GM23248 (cell line): ENCODE measurements at places on chromosomes 3 and 15. TPM values are rescaled to one million over a fixed set of nuclear protein-coding genes. Genes with fewer than 3 reads are reported as not detected.

- no peaks in the 10 kb centered on the region for H3K36me3 ChIP-seq
- peak; percentile 96 for DNase-seq
- H3K27me3 ChIP-seq: no peaks in the 10 kb centered on the region
- peaks cover 6% of the 10 kb centered on the region; the same call in 1 of the 2 replicates for H3K4me1 ChIP-seq
- H3K27ac ChIP-seq: peak overlapping the region; percentile 32; the same call in 1 of the 2 replicates
- H3K4me3 ChIP-seq: peak overlapping the region; percentile 89
These were observed 105.5 kb downstream of the IQSEC1 start for GRCh38 chr3:12967606-12968351.

DNA sequence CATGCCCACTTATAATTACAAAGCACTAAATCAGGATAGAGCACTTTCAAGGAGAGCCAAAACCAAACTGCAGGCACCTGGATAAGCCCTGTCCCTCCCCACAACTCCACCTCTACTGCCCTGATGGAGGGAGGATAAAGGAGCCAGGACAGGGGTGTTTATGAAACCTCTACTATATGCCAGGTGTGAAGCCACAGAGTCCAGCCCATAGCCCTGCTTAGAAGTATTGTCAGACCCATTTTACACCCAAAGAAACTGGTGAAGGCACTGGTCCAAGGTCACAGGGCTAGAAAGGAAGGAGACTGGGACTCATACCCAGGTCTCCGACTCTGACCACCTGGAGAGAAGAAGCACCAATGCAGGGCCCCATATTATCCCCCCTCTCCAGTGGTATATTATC, 48.7 kb downstream of the SH3BP5 start:
- H3K27ac ChIP-seq: no peak overlapping the region
- H3K27me3 ChIP-seq: no peaks in the 10 kb centered on the region
- no peak for DNase-seq
- no peaks in the 10 kb centered on the region for H3K36me3 ChIP-seq

DNA sequence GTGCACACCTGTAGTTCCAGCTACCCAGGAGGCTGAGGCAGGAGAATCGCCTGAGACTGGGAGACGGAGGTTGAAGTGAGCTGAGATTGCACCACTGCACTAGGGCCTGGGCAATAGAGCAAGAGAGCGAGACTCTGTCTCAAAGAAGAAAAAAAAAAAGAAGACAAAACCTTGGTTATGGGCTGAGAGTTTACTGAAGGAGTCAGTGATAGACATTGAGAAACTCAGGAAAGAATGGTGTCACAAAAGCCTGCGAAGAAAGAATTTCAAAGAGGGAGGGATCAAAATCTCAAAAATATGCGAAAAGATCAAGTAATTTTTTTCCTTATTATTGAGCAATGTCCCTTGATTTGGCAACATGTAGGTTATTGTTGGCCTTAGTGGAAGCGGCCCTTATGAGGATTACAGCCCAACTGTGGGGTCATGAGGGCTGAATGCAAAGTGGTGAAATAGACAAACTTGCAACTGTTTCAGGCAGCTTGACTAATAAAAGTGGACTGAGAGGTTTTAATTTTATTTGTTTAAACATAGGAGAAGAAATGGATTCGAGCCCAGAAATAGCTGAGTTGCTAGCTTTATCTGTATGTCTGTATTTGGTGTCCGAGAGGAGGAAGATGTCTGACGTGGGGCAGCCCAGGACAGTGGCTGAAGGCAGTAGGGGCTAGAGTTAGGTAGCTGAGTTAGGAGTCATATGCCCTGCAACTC, 18.8 kb upstream of the CELF6 start:
- H3K36me3 ChIP-seq: no peaks in the 10 kb centered on the region
- peak; percentile 87 for DNase-seq
- H3K27ac ChIP-seq: peak overlapping the region; percentile 94

DNA sequence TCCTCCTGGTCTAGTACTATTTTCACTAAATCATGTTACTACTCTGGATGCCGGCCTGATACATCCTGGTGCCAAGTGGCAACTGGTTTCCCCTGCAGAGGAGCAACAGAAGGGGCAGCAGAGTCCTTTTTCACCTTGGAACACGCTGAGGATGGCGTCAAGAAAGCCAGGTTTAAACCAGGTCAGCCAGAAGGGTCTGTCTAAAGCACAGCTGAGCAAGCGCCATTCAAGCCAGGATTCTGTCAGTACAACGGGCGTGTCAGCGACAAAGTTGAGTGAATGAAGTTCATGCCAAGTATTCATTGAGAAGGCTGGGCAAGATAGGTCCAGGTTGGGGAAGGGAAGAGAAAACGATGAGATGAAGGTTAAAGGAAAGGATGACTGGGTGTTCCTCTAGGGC, 88.2 kb downstream of the FBN1 start:
- H3K27ac ChIP-seq: peak overlapping the region; percentile 92
- H3K36me3 ChIP-seq: peaks cover 25% of the 10 kb centered on the region
- H3K4me3 ChIP-seq: no peak overlapping the region
- no peaks in the 10 kb centered on the region for H3K27me3 ChIP-seq
- no peak for DNase-seq
- peaks cover 95% of the 10 kb centered on the region for H3K4me1 ChIP-seq

- no peak for DNase-seq
- H3K4me3 ChIP-seq: no peak overlapping the region
- H3K4me1 ChIP-seq: no peaks in the 10 kb centered on the region
- 0 out of 2 replicates have a peak, but pooled peaks cover 7% of the 10 kb centered on the region for H3K27me3 ChIP-seq
- no peak overlapping the region for H3K27ac ChIP-seq
These were observed 655.9 kb upstream of the ADAMTS9 start for GRCh38 chr3:65343736-65344135.

- no peaks in the 10 kb centered on the region for H3K36me3 ChIP-seq
- H3K27ac ChIP-seq: no peak overlapping the region
- no peaks in the 10 kb centered on the region for H3K4me1 ChIP-seq
- H3K4me3 ChIP-seq: no peak overlapping the region
- no peak for DNase-seq
These were observed 118.6 kb downstream of the FOXB1 start for GRCh38 chr15:60122691-60123090.

DNA sequence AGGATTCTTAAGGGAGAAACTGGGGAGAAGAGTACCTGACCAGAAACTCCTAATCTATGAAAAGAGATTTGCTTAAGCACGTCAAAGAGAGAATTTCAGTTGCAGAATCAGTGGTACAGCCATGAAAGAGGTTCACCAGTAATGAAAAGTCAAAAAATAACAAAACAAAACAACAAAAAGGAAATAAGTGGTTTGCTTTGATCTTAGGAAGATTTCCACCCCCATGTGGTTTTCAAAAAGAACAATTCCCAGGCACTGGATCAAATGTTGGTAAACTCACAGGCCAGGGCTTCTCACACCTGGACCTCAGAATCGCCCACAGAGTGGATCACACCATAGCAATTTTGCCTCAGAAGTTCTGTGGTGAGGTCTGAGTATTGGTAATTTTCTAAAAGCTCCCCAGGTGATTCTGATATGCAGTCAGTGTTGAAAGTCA, 67.5 kb downstream of the TMEM39A start:
- H3K27me3 ChIP-seq: no peaks in the 10 kb centered on the region
- H3K36me3 ChIP-seq: peaks cover 30% of the 10 kb centered on the region
- no peak overlapping the region for H3K4me3 ChIP-seq
- DNase-seq: no peak

DNA sequence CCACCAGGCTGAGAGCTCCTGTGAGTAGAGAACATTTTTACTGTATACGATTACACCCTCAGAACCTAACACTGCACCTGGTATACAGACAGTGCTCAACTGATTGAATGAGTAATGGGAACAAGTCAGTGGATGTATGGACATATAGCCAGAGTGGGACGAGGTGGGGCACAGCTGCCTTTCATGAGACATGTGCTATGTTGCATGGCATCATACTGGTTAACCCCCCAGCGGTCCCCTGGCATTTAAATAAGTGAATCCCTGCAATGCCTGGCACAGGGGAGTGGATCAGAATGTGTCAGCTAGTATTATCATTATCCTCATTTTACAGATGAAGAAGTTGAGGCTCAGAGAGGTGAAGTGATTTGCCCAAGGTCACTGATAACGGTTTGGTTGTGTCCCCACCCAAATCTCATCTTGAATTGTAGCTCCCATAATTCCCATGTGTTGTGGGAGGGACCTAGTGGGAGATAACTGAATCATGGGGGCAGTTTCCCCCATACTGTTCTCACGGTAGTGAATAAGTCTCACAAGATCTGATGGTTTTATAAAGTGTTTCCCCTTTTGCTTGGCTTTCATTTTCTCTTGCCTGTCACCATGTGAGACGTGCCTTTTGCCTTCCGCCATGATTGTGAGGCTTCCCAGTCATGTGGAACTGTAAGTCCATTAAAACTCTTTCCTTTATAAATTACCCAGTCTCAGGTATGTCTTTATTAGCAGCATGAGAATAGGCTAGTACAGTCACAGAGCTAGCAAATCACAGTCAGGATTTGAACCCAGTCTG, 56.0 kb upstream of the ATP2B2 start:
- H3K27ac ChIP-seq: no peak overlapping the region
- no peak for DNase-seq
- H3K36me3 ChIP-seq: no peaks in the 10 kb centered on the region
- no peak overlapping the region for H3K4me3 ChIP-seq

- no peak for DNase-seq
- H3K36me3 ChIP-seq: no peaks in the 10 kb centered on the region
- no peak overlapping the region for H3K27ac ChIP-seq
- no peak overlapping the region for H3K4me3 ChIP-seq
- H3K27me3 ChIP-seq: no peaks in the 10 kb centered on the region
- H3K4me1 ChIP-seq: no peaks in the 10 kb centered on the region
These were observed 9.3 kb upstream of the DPPA2 start for GRCh38 chr3:109325657-109326056.

GRCh38 chr15:52778457-52778856, 11.7 kb downstream of the ONECUT1 start:
- H3K27ac ChIP-seq: no peak overlapping the region
- H3K4me1 ChIP-seq: no peaks in the 10 kb centered on the region
- no peaks in the 10 kb centered on the region for H3K36me3 ChIP-seq
- DNase-seq: no peak
- no peak overlapping the region for H3K4me3 ChIP-seq

GRCh38 chr3:128168836-128169235, 15.6 kb downstream of the EEFSEC start:
- no peaks in the 10 kb centered on the region for H3K27me3 ChIP-seq
- no peaks in the 10 kb centered on the region for H3K36me3 ChIP-seq
- no peak overlapping the region for H3K4me3 ChIP-seq

- peak; percentile 0 for DNase-seq
- H3K27ac ChIP-seq: no peak overlapping the region
- no peaks in the 10 kb centered on the region for H3K27me3 ChIP-seq
- H3K4me3 ChIP-seq: no peak overlapping the region
- no peaks in the 10 kb centered on the region for H3K36me3 ChIP-seq
- H3K4me1 ChIP-seq: no peaks in the 10 kb centered on the region
These were observed 405.9 kb upstream of the LMCD1 start for GRCh38 chr3:8095724-8096123.

DNA sequence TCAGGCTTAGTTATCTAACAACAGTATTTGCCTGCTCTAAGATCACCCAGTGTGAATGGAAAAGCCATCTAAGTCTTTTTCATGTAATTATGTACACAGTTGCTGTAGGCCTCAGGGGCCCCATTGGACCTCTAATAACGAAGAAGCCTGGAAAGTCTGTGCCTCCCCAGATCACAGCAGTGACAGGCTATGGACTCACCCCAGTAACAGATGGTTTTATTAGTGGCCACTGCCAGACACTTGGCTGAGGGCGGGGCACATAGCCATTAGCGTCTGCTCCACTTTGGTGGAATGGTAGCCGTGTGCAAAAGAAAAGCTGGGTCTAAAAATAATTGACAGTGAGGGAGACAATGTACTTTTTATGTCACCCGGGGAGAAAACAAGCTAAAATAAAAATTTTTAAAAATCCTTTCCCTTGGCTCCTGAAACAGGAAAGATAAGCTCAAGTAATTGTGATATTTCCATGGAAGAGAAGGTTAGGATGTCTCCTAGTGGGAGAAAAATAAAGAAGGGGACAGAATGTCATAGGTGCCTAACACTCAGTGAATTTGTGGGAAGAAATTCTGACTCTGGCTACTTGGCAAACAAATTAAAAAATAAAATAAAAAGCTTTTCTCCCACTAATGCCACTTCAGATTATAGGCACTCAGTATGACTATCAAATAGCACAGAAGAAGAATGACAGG, 44.3 kb upstream of the ZNF385D start:
- H3K36me3 ChIP-seq: no peaks in the 10 kb centered on the region
- H3K27ac ChIP-seq: no peak overlapping the region
- no peak overlapping the region for H3K4me3 ChIP-seq
- H3K4me1 ChIP-seq: no peaks in the 10 kb centered on the region

- H3K36me3 ChIP-seq: no peaks in the 10 kb centered on the region
- no peak overlapping the region for H3K27ac ChIP-seq
- no peaks in the 10 kb centered on the region for H3K27me3 ChIP-seq
- no peak overlapping the region for H3K4me3 ChIP-seq
These were observed 280.7 kb upstream of the ARHGEF26 start for GRCh38 chr3:153840487-153840886.

- no peak overlapping the region for H3K27ac ChIP-seq
- DNase-seq: no peak
- H3K4me3 ChIP-seq: no peak overlapping the region
- H3K36me3 ChIP-seq: no peaks in the 10 kb centered on the region
- no peaks in the 10 kb centered on the region for H3K27me3 ChIP-seq
These were observed 368.6 kb upstream of the THRB start for GRCh38 chr3:24863215-24863614.

DNA sequence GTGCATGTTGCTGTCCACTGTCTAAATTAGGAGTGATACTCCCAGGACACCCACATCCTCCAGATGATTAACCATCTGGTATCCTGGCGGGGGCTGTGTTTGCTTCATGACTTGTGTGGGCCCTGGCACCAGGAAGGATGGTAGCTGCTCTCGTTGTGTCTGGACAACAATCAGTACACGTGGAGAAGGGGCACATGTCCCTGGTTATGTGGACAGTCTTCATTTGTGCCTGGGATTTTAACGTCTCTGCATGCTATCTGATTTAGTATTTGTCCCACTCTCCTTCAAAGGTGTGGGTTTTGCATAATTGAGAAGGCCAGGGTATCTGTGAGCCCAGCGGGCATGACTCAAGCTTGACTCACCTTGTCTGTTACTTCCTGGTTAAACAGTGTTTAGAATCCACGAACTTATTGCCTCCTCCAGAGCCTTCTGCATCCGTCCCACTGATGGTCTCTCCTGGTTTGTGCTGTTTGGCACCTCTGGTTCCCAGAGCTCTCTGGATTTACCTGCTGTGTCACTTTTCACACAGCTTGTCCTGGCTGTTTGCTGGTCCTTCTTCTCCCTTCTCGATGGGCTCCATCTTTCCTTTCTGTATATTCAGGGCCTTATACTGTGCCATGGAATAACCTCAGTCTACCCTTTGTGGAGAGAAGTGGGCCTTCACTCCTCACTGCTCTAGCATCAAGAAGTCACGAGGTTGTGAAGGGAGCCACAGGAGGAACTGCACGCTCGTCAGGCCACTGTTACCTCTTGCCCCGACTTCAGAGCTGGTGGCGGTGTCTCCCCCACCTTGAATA, 32.5 kb downstream of the ARNT2 start:
- H3K4me3 ChIP-seq: no peak overlapping the region
- no peaks in the 10 kb centered on the region for H3K27me3 ChIP-seq
- DNase-seq: peak; percentile 80

- H3K36me3 ChIP-seq: no peaks in the 10 kb centered on the region
- peak overlapping the region; percentile 45 for H3K4me3 ChIP-seq
- H3K27ac ChIP-seq: peak overlapping the region; percentile 93
- peaks cover 44% of the 10 kb centered on the region for H3K4me1 ChIP-seq
- peak; percentile 89 for DNase-seq
These were observed 228.4 kb downstream of the ITPR1 start for GRCh38 chr3:4721511-4721911.

The TMEM40 gene
- not detected in 2 replicates for total RNA-seq

The CHRM5 gene
- 0.43 TPM in 1 of 2 replicates, not detected in the other for total RNA-seq

The NRG4 gene
- total RNA-seq: not detected in 2 replicates

The SPESP1 gene
- total RNA-seq: 0.51 and 3.4 TPM in 2 replicates

The TMOD2 gene
- total RNA-seq: 5.9 and 7.8 TPM in 2 replicates

The CCR2 gene
- total RNA-seq: not detected in 2 replicates

The RAB8B gene
- 54.3 and 54.6 TPM in 2 replicates for total RNA-seq

The DLEC1 gene
- total RNA-seq: not detected in 2 replicates

The DAG1 gene
- 81.8 and 90.2 TPM in 2 replicates for total RNA-seq

The PSMA4 gene
- total RNA-seq: 177 and 201 TPM in 2 replicates
